ENCODE measurements at places on chromosomes 4 and X.

DNA sequence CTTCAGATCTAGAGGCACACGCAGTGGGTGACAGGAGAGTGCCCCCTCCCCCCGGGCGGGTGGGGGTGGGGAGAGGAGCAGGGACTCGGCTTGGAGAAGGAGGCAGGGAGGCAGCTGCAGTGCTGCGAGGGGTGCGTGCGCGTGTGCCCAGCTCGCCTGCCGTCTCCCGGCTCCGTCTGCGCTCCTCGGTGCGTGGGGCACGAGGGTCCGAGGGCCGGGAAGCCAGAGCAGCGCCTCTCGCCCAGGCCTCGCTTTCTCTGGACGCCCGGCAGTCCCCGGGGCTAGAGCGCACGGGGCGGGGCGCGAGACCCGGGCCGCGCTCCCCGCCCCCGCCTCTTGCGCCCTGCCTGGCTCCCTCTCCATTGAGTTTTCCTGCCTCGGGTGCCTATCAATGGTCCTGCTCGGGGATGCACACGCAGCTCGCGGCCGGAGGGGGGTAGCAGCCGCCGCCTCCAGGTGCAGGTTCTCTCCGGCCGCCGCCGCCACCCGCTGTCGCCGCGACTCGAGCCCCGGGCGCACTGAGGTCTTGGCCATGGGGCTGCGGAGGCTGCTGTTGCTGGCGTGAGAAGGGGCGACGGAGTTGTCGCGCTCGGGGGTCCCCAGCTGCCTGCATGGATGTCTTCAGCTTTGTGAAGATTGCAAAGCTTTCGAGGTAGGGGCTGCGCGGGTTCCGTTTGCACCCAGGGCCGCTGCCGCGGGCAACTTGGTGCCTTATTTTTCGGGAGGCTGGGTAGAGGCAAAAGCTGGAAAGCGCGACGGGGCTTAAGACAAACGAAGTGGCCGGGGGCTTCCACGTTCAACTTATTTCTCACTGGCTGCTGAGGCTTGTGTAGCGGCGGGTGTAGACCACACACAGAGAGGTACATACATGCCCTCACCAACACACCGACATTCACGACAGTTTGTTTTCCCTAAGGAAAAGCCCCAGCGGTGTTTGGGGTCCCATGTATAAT is at the start of gene FRMPD4:
FRMPD4 (plus strand) TSS at position 113 of the 953 bp plus-strand sequence; CDS start at position 612, 499 bp downstream.
- DNase-seq: no peak

GRCh38 chr4:148184922-148185321 is 257.3 kb downstream of the NR3C2 start:
- no peak for DNase-seq

- no peak for DNase-seq
These were observed 29.0 kb upstream of the UGT2B4 start for GRCh38 chr4:69524706-69525105.

DNA sequence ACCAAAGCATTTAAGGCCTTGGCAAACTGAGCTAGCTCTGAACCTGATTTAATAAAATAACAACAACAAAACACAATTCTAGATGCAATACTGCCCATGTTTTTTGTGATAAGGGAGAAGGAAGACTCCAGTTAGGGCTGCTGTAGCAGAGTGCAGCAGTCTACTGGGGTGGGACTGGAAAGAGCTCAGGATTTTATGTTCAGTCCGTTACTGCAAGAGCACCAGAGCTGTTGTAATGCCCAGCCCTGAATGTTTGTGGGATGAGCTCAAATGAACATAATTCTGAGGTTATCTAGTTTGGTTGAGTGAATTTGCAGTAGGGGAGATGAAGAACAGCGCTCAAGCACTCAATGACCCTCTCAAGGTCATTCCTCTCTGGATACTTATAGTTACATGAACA is 743.8 kb downstream of the FAT4 start:
- no peak for DNase-seq

DNA sequence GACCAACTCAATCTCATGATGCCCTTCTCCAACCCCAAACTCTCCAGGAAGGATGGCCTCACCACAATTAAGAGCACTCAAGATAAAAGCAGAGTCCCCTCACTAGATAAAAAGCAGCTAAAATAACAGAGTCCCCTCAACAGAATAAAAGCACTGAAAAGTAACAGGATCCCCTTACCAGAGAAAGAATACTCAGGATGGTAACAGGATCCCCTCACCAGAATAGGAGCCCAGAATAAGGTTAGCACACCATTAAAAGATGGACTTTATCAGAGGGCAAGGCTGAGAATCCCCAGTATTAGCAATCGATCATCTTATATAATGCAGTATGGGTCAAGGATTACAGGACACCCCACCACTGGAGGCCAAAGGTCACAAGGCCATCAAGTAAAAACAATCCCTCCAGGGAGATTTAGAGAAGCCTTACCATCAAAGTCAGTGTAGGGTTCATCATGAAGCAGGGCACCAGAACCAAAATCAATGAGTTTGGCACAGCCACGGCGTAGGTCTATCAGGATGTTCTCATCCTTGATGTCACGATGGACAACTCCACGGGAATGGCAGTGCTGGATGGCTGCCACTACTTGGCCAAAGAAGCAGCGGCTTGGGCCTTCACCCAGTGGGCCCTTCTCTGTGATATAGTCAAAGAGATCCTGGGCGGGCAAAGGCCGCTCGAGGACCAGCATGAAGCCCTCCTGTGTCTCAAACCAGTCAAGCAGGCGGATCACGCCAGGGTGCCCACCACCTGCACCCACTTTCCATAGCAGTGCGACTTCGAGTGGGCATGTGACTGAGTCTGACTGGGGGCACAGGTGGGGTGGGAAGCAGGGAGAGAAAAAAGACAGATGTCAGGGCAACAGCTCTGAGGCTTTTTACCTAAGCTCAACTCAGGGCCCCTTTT is 3.4 kb upstream of the SLC35A2 start:
- DNase-seq: no peak

DNA sequence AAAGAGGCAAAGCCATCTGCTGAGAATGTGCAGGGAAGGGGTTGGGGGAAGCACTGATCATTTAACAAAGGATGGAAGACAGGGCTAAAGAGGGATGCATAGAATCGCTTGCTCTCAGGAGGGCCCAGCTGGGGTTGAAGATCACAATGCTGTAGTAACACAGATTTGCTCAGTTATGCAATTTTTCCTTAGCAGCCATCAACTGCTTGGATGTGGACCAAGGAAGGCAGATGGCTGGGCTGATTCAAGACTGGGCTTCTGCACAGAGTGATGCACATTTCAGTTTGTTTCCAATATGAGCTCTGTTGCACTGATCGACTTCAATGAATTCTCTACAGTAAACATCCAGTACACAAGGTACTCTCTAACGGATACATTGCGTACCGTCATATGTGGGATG is 127.8 kb upstream of the TBL1X start:
- DNase-seq: no peak

DNA sequence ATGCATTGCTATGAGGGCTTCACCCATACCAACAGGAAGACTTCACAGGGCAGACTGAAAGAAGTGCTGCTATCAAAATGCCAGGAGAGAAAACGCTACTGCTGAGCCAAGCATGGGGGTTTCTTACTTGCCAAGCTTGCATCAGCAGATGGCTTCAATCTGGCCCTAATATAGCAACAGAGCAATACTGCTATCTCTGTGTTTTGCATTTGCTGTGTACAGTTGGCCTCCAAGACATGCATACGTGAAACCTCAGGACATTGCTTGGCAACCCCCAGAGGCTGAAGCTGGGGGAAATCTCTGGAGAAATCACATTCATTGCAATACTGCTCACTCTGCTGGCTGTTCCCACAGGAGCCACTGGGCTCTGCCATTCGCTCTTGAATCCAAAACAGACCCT is 127.2 kb upstream of the GPC4 start:
- no peak for DNase-seq

DNA sequence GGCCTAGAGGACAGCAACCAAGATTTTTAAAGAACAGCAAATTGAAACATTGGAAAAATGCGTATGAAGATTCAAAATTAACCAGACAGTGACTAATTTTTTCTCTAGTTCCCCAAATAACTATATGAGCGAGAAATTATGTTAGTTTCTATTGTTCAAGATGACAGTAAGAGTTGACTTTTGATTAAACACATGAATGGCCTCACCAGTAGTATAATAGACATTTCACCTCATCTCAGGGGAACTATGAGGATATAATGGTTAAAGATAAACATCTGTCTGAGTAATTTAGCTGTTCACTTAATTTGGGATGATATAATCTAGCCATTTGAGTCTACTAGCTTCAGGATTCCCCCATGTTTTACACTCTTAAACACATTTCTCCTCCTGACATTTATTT is 380.9 kb upstream of the NWD2 start:
- DNase-seq: no peak

DNA sequence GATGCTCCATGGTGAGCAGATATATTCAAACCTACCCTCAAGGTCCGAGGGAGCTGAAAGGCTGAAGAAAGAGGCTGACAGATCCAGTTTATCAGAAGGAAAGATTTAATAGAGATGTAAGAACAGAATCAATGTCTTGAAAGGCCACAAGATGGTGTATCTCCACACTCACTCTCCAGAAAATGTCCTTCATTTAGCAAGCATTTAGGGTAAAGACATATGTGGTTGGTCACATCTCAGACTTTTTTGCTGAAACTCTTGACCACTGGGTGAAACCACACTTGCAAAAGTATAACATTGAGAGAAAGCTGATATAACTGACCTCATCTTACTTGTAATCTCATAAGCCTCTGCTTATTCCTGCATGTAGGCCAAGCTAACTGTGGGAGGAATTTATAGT is 745.8 kb upstream of the GALNTL6 start:
- no peak for DNase-seq

DNA sequence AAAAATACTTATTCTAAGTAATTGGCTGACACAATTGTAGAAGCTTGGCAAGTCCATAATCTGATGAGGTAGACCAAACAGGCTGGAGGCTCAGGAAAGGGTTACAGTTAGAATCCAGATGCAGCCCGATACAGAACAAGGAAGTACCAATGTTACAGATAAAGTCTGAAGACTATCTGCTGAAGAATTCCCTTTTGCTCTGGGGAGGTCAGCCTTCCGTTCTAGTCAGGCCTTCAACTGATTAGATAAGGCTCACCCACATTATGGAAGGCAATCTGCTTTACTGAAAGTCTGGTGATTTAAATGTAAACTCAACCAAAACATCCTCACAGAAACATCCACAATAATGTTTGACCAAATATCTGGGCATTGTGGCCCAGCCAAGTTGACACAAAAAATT is 7.4 kb upstream of the DYNLT3 start:
- DNase-seq: no peak

DNA sequence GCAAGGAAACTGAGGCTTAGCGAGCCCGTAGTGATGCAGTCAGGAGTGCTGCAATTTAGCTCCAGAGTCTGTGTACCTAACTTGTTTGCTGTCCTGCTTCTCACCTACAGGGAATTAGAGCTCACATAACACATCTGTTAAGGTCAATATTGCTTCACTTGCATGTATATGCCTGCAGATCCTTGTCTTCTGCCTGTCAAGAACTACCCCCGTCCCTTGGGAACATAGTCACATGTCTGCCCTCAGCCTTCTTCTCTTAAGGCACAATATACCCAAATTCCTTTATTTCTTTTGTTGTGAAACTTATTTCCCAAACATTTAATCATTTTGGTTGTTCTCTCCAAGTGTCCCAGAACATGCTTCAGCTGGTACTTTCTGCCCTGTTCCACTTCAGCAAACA is 103.3 kb upstream of the LEF1 start:
- no peak for DNase-seq

- no peak for DNase-seq
These were observed 157.5 kb upstream of the ITM2A start for GRCh38 chrX:79524642-79525041.

All from stimulated activated effector memory CD8-positive, alpha-beta T cell treated with anti-CD3 and anti-CD28 coated beads, Interleukin-12 subunit alpha, Interleukin-12 subunit beta, amount 100 ng/mL, for 72 hours (primary cell).